Activated naive CD4-positive, alpha-beta T cell treated with anti-CD3 and anti-CD28 coated beads, Interleukin-2, amount 50 U/mL, for 16 hours (primary cell): ENCODE measurements at places on chromosomes 6 and 20.

DNA sequence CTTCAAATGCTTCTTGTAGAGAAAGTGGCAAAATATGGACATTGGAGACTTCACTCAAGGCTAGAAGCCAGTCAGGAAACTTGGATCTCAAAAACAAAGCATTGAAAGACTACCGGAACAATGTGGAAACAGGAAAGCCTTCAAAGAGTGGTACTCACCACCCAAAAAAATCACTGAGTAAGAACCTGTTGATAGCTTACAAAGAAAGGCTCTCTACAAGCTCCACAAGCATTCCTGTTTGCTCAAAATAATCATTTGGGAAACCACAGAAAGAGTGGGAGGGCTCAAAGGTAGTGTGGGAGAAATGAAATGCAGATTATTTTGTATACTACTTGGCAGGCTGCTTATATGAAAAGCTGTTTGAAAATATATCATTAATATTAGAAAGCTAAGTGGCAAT lies 9.5 kb upstream of the DST start:
- DNase-seq: no peak

GRCh38 chr6:161233986-161234661 lies 39.7 kb downstream of the AGPAT4 start:
- no peak for DNase-seq

- DNase-seq: no peak
Measured at GRCh38 chr6:108363113-108363512, 68.3 kb downstream of the AFG1L start.

GRCh38 chr6:12289365-12289919 lies 719 bp upstream of the EDN1 start:
- peak; percentile 59 for DNase-seq

- no peak for DNase-seq
Measured at GRCh38 chr6:51541847-51542246, 545.6 kb downstream of the PKHD1 start.

- no peak for DNase-seq
Measured at GRCh38 chr6:44468835-44469234, 81.3 kb downstream of the CDC5L start.

DNA sequence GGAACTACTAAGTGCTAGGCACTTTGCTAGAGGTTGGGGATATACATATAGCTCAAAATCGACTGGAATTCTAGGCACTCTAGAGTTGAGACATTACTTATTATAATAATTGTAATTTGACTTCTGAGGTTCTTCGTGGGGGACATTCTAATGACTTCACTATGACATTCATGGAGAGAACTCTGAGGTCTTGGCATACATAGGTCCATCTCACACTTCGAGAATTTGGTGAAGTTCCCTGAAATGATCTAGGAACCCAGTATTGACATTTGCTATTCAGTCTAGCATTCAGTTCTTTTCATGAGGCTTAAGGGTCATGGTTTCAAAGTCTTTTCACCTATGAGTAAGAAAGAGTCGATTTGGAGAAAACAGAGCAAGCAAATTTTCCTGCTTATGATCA lies 446.6 kb upstream of the JAG1 start:
- no peak for DNase-seq

DNA sequence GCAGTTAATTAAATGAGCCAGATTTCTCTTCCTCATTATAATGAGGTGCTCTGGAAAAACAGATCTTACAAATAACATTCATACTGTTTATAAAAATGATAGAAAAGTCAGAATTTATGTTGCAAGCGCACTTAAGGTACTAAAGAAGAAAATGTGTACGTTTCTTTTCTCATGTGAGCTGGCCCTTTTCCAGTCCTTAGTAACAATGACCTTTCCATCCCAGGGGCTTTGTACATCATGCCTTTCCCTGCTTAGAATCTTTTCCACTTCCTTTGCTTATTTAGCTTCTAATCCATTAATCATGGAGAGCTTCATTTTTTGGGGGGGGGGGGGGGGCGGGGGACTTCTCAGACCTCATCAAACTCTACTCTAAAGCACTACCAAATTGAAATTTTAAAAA lies 4.8 kb downstream of the FBXO5 start:
- no peak for DNase-seq

GRCh38 chr6:107871976-107872375 lies 47.9 kb upstream of the SCML4 start:
- no peak for DNase-seq

DNA sequence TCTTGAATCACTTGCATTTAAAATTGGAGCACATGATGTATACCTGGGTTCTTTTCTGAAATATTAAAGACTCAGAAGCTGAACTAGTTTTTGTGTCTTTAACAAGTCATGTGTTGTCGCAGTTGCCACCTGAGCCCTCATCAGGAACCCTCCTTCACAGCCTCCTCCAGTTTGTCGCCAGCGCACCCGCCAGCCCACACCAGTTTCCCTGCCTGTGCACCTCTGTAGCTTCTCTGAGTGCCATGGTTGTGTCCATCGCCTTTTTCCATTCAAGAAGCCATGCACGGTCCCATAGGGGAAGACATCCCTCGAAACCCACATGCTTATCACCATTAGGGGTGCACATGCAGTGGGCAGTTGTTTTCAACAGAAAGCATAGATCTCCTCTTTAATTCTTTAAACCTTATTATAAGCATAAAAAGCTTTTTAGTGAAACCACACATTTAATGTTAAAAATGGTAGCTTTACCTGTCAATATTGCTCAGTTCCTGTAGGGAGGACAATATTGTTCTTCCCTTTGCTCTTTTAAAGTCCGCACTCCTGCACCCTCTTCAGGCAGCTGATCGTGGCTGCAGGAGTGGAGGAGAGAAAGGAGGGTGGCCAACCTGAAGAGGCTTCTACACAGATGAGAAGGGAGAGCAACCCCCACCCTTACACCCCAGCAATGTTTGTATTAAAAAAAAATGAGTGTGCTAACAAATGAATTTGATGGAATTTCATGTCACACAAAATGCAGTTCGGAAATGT lies 121.9 kb downstream of the CFAP61 start:
- DNase-seq: no peak

- no peak for DNase-seq
Measured at GRCh38 chr20:58875541-58876134, 23.1 kb downstream of the GNAS start.

GRCh38 chr20:25353747-25354705 lies 36.6 kb downstream of the ABHD12 start:
- no peak for DNase-seq

- DNase-seq: no peak
Measured at GRCh38 chr6:119024111-119024510, 54.4 kb downstream of the FAM184A start.

DNA sequence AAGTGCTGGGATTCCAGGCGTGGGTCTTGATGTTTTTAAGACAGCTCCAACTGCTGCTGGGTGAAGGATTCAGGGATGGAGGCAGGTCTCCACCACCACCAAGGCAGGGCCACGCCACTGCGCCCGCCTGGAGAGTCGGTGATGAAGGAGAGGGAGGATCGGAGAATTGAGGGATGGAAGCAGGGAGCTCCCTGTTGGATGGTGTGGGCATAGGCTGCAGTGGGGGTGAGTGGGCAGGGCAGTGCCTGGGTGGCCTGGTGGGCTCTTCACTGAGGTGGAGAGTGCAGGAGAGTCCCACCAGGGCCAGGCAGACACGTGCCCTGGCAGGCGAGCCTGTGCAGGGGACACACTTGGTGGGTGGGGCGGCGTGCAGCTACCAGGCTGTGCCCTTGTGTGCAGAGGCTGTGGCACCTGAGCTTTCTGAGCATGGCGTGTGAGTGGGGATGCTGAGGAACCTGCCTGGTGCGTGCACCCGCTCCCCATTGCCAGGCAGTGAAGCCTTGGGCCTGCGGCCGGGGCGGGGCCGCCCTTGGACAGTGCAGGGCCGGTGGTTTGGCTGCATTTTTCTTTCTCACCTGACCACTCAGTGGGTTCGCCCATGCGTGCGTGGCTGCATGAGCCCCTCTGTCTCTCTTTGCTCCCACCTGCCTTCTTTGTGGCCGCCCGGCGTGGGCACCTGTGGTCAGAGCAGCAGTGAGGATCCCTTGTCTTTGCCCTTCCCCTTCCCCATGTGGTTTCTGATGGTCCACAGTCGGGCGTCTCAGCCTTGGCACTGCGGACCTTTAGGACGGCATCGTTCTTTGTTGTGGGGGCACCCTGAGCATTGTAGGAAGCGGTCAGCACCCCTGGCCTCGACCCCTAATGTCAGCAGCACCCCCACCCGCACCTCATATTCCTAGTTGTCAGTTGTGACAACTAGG lies 11.3 kb downstream of the RBM38 start:
- DNase-seq: no peak

GRCh38 chr6:27091661-27092315 lies 155.7 kb upstream of the PRSS16 start:
- peak; percentile 34 for DNase-seq

- no peak for DNase-seq
Measured at GRCh38 chr20:61439251-61439650, 187.2 kb downstream of the CDH4 start.

DNA sequence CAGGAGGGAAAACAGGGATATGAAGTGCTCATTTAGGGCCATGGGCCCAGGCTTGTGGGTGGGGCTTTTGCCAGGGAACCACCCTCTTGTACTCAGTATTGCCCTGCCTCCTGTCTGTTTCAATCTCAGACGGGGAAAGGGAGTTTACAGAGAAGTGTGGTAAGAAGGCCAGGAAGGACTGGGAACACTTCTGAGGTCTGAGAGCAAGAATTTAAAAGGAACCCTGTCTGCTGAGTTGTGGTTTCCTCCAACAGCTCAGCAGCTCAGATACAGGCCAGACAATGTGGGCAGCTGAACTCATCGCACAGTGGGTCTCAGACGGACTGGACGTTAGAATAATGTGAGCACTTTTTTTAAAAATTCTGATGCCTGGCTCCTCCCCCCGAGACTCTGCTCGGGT lies 354.1 kb upstream of the ARID1B start:
- no peak for DNase-seq

DNA sequence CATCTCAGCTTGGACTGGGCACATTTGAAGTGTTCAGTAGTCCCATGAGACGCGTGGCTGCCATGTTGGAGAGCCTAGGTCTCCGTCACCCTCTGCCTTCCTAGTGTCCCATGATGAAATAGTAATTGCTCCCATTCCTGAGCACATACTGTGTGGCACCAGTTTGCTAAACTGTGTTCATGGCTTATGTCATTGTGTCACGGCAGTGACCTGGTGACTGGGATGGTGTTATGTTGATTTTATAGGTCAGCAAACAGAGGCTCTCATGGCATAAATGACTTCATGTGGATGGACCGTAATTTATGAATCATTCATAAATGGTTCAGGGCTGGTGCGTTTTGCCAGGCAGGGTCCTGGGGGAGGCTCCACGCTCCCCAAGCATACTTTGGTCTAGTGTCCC lies 3.8 kb downstream of the BCAS4 start:
- DNase-seq: no peak

GRCh38 chr6:41028561-41029412 lies 10.2 kb downstream of the UNC5CL start:
- DNase-seq: no peak

GRCh38 chr6:169963581-169964297 lies 212.3 kb downstream of the ERMARD start:
- DNase-seq: no peak

DNA sequence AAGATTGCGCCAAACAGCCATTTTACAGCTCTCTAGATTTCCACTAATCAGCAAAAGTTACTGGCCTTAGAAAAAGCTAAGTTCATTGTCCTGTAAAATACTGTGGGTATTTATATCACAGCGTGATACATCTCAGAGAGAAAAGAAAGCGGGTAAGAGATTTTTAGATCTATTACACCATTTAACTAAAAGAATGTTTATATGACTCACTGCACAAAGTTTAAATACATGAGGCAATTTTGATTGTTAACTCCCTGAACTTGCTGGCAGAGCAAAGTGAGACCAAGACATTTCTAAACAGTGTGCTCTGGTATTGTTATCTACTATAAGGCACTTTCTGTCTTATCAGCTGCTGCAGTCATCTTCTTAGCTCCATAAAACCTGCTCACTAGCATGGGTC lies 314.3 kb downstream of the EPHA7 start:
- DNase-seq: no peak

DNA sequence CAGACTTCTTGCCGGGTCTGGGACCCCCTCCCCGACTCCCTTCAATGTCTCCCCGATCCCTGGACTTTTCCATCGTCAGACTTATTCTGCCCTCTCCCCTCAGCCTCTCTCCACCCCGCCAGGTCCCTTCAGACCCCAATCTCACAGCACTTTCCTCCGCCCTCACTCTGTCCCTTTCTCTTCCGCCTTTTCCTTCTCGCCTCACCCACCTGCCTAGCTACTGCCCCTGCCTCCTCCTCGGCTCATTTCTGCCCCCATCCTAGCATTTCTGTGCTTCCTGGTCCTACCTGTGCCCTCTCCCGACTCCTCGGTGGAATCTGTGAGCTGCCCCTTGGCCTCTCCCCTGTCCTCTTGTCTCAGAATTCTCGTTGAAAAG lies 616 bp downstream of the CHMP4B start:
- no peak for DNase-seq

DNA sequence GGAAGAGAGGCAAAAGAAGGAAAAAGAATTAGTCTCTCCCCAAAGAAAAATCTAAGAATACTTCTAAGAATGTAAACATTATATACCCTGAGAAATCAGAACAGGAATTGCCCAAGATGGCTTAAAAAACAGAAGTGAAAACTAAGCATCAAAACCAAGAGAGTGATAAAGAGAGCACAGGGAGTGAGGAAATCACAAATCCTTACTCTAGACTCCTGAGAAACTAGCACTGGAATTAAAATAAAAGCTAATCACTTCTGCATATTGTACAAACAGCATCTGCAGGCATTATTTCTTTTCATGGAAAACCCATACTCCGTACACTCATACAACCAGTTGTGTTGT lies 285.7 kb downstream of the BTBD9 start:
- DNase-seq: no peak

- DNase-seq: no peak
Measured at GRCh38 chr6:160365117-160365516, 16.9 kb downstream of the SLC22A3 start.

DNA sequence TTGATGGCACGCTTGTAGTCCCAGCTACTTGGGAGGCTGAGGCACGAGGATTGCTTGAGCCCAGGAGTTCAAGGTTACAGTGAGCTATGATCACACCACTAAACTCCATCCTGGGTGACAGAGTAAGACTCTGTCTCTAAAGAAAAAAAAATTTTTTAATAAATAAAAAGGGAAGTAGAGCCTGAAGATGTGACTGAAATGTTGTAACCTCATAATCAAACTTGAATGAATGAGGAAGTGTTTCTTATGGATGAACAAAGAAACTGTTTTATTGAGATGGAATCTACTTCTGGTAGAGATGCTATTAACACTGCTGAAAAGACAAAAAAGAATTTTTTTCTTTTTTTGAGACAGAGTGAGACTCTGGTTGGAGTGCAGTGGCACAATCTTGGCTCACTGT lies 6.7 kb downstream of the MAK start:
- no peak for DNase-seq

GRCh38 chr6:109770047-109770446 lies 79.0 kb downstream of the FIG4 start:
- no peak for DNase-seq

DNA sequence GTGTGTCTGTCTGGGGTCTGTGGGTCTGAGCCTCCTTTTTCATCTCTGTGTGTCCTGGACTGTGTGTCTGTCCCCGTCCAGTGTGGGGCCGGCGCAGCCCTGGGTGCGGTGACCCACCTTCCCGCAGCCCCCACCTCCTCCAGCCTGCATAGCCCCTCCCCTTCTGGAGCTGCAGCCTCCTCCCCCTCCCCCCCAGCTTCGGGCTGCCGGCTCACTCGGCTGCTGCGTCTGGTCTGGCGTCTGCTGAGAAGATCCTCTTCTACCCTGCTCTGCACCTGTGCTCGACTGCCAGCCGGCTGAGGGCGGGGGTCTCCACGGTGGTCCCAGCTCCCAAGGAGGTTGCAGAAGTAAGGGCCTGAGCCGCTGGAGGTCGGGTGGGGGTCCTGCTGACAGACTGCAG lies 7.6 kb upstream of the LKAAEAR1 start:
- DNase-seq: no peak

GRCh38 chr6:169977434-169978265 lies 226.2 kb downstream of the ERMARD start:
- no peak for DNase-seq
